AG09319 (cell line): ENCODE measurements at places on chromosomes 6 and 20.

DNA sequence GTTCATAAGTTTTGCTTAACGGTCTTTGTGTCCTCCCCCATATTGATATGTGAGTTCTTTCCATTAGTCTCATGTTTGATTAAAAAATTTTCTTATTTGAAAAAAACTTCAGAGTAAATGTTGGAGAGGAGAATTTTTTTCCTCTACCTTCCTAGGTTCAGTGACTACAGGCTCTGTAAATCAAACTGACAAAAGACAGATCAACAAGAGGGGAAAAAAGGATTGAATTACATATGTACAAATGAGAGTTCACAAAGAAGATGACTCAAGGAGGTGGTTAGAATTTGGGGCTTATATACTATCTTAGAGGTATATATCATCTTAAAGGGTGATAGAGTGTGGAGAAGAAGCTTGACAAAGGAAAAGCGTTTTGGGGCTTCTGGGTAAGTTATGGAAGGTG is 5.6 kb downstream of the TMC2 start:
- DNase-seq, result no peak

DNA sequence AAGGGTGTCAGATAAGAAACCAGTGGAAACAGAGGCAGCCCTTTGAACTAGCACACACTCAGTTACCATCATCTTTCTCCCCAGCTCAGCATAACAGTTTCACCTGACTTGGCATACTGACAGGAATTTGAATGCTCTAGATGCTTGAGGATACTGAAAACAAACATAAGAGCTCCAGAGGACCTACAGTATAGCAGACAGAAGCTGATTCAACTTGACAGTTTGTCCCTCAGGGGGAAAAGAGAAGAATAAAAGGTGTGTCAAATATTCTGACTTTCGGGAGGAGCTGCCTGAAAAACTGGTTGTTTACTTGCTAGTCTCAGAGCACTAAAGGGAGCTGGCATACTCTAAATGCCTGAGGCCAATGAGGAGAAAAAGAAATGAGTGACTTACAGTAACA is 35.1 kb downstream of the EYS start:
- DNase-seq, result no peak

DNA sequence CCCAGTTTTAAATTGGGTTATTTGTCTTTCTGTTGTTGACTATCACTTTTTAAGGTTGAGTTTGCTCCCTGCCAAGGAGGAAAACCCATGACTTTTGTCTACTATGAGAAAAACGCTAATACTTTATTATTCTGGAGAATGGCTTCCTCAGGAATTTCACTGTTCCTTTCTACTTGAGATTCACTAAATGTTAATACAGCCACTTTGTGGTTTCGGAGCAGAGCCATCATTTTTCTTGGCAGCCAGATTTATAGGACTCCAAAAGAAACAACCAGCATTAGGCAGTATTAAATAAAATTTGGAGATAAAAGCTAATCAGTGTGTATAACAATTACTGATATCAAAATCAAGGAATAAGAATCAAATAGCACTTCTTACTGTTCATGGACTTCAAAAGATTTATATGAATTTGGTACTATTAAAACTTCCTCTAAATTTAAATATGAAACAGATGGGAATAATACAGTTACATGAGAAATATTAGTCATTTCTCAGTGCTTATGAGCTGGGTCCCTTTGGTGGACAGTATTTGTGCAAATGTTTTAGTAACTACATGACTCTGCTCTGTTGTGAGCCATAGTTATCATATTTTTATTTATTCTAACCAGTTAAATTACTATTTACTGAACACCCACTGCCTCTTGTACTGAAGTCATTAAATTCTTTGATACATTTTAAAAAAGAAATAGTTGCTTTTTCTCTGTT is 64.1 kb upstream of the FBXO30 start:
- DNase-seq, result no peak

DNA sequence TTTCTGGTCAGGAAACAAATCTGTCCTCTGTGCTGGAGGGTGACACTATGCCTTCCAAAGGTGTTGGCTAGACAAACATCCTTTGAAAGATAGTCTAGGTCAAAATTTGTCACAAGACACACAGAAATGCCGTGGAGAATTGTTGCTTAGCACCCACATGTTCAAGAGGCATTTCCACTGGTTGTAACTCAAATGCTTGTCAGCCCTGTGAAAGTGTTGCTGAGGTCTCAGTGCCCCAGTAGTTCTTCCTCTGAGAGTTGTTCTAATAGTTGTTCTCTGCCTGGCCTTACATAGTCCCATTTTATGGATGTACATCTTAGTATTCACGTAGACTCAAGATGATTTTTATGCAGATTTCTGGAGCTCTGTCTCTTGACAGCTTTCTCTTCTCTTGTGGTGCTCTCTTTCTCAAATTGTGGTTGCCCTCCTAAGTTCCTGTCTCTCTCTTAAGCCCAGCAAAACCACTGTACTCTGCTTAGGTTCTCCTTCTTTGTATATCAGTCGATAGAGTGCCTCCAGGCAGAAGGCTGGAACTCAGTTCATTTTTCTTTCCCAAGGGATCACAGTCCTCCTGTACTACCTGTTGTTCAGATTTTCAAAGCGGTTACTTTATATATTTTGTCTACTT is 39.5 kb upstream of the REV3L start:
- DNase-seq, result no peak

GRCh38 chr6:160795721-160796120 is 93.7 kb downstream of the PLG start:
- no peak for DNase-seq

- peak; percentile 61 for DNase-seq
Measured at GRCh38 chr6:125201961-125202729, 48.6 kb downstream of the TPD52L1 start.
